MM.1S (cell line): ENCODE measurements at places on chromosomes 1 and 21.

GRCh38 chr1:1895456-1896336, 4.8 kb upstream of the GNB1 start:
- DNase-seq, result no peak

DNA sequence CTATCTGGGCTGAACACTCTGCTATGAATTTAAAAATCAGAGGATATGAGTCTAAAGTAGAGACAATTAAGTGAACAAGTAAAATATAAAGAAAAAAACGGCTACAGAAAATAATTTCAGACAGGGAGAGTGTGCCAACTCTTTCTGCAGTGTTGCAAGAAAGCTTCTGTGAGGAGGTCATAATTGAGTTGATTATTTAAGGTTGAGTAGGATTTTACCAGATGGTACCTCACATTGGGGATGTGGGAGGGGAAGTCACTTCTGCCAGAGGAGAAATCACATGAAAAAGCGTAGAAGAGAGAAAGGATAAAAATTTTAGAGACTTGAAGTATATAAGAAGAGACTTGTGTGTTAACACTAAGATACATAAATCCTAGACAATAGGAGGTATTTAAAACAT, 238.0 kb upstream of the NCAM2 start:
- DNase-seq, result no peak

DNA sequence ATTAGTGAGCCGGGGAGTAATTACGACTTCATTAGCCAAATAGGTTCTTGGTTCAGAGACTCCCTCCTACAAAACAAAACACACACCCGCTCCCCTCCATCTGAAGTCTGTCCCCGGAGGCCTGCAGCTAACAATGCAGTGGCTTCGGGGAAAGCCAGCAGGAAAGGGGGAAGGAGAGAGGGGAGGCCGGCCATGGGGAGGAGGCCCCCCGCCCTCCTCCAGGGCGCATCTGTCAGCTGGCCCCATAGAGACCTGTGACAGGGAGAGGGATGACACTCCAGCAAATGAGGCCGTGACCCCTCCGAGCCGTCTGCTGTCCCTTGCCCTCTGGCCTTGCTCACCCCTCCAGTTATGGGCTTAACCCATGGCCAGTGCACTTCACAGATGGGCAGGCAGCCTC, 12.1 kb upstream of the CNTN2 start:
- DNase-seq, result no peak

DNA sequence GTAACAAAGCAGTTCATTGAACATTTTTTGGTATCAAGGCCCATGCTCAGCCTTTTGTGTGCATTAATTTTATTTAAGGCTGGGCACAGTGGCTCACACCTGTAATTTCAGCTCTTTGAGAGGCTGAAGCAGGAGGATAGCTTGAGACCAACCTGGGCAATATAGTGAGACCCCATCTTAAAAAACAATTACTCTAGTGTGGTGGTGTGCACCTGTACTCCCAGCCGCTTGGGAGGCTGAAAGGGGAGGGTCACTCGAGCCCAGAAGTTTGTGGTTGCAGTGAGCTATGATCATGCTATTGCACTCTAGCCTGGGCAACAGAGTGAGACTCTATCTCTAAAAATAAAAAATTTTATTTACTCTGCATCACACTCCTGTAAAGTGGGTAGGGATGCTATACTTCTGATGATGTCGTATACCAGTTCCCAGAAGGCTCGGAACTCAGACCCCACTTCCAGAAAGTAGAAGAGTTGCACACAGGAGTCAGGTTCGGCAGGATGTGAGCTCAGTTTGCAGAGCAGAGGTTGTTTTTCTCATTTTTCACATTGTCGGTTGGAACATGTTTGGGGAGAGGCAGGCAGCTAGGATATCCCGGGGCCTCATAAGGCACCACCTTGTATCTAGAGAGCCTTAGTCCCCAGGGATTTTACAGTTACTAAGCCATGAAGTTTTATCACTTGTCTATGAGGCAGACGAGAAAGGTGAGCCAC, 144.6 kb downstream of the GALNT2 start:
- no peak for DNase-seq

- DNase-seq, result no peak
These were observed 104.0 kb downstream of the PAX7 start for GRCh38 chr1:18734461-18735223.

- DNase-seq, result no peak
These were observed 36.6 kb upstream of the HMGN1 start for GRCh38 chr21:39385299-39386145.

DNA sequence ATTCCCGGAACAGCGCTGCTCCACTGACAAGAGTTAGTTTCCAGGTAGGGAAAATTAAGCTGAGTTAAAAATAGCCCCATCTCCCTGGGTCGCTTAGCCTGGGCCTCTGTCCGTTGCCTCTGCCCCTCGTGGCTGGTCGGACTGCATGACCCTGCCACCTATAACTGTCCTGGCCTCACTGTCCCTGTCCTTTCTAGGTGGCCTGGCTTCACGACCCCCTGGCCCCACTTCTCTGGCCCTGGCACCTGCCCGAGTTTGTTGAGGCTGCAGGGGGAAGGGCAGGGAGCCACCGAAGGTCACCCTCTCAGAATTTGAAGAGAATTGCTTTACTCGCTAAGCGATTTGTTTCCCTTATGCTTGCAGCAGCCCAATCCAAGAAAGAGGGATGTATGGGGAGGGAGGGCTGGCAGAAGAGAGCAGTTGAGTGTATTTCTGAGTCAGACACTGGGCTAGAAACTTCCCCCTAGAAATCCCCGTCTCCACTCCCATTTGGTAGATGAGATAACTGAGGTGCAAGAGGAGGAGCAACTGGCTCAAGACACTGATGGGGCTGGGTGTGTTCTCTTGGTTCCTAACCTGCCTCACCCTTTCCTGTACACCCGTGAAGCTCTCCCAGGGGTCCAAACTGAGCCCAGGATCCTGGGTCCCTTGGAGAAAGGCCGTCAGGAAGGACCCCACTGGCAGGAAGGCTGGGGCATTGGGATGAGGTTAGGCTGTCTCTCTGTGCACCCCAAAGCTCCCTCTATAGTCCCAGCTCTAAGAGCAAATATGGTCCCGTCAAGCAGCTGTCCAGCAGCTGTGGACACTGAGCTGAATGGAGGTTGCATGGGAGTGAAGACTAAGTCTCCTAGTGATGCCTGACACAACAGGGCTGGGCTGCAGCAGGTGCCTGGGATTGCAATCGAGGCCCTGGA, 2.9 kb upstream of the EDN2 start:
- no peak for DNase-seq

DNA sequence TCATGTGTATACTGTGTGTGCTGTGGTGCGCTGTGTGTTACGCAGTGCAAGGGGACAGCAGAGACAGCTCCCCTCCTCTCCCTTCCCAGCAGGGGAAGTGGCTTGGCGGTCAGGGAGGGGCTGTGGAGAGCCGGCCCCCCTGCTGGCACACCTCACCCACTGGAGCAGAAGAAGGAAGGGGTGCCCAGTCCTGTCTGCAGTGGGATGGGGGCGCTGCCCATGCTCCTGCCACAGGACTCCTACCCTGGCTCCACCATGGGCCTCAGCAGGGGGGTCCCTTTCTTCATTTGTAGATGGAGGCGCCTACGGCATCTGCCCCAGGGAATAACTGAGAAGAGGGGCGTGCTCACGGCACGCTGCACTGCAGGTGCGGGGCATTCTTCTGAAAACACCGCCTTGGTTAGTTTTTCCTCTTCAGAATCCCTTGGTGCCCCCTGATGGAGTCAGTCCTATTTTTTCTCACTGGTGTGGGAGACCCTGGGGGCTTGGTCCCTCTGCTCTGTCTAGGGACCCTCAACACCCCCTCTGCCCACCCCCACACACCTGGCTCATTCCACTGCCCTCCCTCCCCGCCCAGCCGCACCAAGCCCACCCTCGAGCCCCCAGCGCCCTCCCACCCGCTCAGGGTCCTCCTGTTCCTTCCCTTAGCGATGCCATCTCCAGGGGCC, 13.8 kb upstream of the LDLRAP1 start:
- no peak for DNase-seq

- DNase-seq, result no peak
These were observed 42.0 kb downstream of the PROX1 start for GRCh38 chr1:214029796-214030195.

- DNase-seq, result no peak
These were observed 44.0 kb downstream of the PRDM15 start for GRCh38 chr21:41834926-41835663.

DNA sequence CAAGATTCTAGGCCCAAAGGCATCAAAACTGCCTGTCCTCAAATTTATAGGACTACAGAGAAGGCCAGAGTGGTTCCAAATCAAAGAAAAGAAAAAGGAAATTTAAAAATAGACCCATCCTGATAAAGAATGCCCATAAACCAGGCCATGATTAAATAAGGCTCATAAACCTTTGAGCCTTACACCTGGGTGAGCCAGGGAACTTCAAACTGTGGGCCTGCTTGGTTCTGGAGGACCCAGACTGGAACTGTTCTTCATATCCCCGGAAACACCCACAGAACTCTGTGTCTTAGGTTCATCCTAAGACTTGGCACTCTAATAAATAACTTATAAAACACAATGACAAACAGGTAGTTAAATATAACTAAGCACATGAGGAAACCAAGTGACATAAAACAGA, 28.8 kb downstream of the MCOLN2 start:
- DNase-seq, result no peak

DNA sequence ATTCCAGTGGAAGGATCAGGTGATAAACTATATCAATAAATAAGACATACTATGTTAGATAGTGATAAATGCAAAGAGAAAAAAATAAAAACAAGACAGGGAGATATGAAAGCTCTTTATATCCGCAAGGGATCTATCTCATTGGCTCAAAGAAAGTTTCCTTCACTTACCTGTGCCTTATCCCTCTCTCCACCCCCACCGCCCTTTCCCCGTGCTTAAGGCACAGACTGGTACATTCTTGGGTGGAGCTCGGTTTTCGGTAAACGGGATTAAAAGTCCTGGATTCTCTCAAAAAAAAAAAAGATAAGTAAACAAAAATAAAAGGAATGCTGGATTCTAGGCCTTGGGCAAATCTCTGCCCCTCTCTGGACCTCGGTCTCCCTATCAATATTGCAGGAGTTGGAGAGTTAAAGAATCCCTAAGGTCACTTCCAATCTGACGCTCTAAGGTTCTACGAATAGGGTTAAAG, 593 bp upstream of the DNAJC16 start:
- no peak for DNase-seq

DNA sequence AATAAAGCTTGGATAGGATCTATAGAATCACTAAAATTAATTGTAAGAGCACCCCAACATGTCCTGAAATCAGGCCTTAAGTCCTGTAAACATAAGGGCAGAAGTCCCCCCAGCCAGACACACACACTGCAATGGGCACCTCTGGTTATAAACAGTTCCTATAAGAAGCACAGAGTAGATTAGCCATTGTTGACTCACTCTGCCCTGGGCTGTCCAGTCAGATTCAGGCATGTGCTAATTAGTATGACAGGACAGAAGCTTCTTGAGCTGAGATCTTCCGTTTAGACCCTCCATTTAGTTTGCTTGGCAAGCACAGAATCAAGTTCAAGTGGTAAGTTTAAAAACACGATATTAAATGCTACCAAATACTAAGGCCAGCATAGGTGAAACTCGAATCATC, 11.8 kb upstream of the DENND1B start:
- DNase-seq, result no peak

DNA sequence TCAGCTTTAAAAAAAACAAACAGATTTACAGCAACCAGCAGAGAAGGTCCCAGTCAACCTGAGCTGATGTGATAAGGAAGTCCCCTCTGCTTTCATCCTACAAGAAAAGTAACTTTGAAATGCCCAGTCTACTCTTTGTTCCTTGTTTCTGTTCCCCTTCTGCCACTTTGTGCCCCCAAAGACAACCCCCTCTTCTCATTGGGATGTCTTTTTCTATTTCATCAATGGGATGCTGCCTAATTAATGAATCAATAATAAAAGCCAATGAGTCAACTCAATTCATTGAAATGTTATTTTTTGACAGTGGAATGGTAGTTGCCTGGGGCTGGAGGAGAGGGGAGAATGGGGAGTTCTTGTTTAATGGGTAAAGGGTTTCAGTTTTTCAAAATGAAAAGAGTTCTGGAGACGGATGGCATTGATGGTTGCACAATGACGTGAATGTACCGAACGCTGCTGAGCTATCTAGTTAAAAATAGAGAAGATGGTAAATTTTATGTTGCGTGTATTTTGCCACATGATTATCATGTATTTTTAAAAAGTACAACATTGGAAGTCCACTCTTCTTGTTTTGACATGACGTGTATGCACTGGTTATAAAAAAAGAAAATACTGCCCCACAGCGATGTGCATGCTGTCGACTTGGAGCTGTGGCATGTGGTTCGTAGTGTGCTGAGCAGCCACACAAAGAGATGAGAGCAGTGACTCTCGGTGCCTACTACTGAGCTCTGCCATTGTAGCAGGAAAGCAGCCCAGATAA, 22.4 kb upstream of the PADI2 start:
- DNase-seq, result no peak

GRCh38 chr1:55539652-55540512, 324.7 kb upstream of the USP24 start:
- no peak for DNase-seq

- no peak for DNase-seq
These were observed 13.1 kb downstream of the PTPN22 start for GRCh38 chr1:113858418-113858817.

DNA sequence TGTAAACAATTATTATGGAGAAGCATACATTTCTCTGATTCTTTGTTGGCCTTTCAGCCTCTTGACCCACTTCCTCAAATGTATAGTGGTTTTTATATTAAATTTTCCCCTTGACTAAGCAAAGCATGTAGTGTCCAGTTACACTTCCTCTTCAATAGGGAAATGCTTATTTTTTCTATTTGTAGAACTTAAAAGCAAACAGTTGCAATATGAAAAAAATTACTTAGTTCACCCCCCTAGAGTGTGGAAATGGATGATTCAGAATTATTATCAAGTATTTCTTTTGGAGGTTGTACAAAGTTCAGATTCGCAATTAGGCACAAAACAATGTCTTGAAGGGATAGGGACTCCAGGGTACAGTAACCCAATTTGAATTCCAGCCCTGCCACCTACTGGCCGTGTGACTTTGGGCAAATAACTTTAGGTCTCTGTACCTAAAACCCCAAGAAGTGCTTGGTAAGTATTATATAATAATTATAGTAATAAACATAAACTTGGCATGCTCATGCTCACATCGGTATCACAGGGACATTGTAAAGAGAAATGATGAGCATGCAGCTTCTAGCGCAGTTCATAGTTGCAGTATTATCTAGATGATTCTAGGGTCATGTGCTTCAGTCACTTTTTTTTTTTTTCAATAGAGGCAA, 28.6 kb upstream of the IFNGR2 start:
- DNase-seq, result peak; percentile 86

GRCh38 chr1:17572264-17572985, 32.9 kb downstream of the ARHGEF10L start:
- DNase-seq, result no peak

GRCh38 chr1:35577071-35577998, 4.2 kb downstream of the TFAP2E start:
- peak; percentile 36 for DNase-seq

GRCh38 chr1:231192620-231193163, 30.8 kb downstream of the TRIM67 start:
- no peak for DNase-seq

GRCh38 chr21:31078216-31078615, 39.9 kb upstream of the KRTAP19-8 start:
- no peak for DNase-seq

GRCh38 chr1:8905582-8906191, 27.2 kb upstream of the ENO1 start:
- no peak for DNase-seq
